Stromal cell of bone marrow (primary cell): ENCODE measurements at places on chromosomes 12 and 14.

GRCh38 chr12:112473056-112473455 lies 54.3 kb downstream of the PTPN11 start:
- DNase-seq: no peak

DNA sequence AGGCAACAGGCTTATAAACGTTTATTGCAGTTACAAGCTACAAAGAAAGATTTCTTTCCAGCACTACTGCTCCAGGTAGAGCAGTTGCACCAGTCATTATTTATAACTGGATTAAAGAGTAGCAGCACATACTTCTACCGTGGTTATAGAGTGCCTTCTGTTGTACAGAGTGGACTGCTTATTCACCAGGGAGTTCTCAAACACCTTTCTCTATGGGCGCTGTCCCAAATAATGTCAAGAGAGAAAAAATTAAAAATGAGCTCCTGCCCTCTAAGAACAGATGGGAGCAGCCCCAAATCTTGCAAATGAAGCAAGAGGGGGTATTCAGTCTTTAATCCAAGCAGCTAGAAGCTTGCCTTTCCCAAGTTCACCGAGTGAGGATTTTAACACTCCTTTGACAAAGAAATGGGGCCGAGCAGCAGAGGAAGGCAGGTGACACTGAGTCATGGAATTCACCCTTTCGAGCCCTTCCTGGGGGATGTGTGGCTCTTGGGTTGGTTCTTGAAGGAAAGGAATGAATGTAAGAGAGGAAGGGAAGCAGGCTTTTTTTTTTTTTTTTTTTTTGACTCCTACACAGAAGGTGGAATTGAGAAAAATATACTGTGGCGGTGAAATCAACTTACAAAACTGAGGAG lies 181.2 kb downstream of the PRKCH start:
- no peak for DNase-seq

GRCh38 chr12:27383429-27384260 lies 51.0 kb downstream of the BMAL2 start:
- peak; percentile 86 for DNase-seq

DNA sequence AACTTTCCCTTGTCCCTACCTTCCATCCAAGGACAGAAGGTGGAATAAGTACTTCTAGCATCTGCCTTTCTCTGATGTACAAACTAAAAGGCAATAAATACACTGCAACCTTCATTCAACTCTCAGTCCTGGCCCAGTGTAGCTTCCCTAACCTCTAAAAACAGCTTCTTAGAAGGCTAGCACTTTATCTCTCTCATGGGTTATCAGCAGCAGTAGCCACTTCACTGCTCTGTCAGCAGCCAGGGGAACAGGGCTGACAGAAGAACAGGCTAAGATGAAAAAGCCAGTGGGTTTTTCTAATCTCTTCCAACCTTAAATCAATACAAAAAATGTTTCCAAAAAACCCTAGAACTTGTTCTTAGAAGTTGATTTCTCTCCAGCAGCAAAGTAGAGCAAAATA lies 13.2 kb downstream of the BAZ2A start:
- DNase-seq: no peak

GRCh38 chr14:71582705-71583104 lies 349.5 kb upstream of the RGS6 start:
- peak; percentile 18 for DNase-seq

DNA sequence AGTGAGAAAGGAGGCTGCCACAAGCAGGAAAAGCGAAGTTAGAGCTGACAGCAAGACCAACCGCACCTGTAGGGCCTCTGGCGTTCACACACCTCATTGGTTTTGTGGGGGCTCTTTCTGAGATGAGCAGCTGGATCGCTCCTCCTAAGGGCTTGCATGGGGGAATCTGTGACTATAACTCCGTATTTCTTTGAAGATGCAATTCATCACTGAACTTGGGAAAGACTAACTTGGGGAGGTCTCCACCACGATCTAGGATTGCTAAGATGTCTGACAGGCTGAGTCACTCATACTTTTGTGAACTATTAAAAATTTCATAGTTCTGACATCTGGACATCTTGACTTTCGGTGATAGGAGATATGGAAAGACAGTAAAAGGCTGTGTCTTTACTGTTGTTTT lies 173.6 kb downstream of the ETV6 start:
- no peak for DNase-seq

DNA sequence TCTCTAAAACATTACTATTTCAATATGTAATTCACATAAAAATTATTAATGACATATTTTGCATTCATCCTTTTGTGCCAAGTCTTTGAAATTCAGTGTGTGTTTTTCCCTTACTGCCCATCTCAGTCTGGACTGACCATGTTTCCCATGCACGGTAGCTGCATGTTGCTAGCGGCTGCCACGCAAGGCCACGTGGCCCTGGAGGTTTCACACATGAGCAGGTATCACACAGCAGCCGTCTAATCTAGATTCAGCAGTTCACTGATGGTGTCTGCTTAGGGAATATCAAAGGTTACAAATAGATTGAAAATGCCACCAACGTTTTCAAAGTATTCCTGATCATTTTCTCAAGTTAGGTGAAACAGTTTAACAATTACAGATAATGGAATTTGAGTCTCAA lies 234.8 kb upstream of the FKBP4 start:
- no peak for DNase-seq

DNA sequence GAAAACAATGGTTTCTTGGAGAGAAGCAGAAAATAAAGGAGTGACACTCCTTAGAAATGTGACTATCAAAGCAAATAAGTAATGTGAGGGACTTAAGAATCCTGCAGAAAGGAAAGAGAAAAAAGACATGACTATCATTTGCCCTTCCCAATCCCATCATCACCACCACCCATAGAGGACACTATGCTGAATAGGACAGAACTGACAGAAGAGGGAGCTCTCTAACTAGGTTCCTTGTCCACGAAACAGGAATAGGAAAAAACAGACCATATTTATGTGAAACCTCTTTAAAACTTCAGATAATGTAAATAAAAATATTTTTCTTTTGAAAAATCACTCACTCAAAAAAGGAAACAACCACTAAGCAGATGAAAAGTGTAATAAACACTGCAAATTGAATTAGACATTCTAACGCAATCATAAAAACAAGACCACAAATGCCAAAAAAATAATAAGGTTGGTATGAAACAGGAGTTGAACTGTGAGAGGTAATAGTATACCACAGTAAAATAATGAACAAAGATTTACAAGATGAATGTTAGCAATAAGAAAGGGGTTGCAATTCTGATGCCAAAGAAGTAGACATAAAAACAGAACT lies 24.1 kb downstream of the KLRD1 start:
- DNase-seq: peak; percentile 47

DNA sequence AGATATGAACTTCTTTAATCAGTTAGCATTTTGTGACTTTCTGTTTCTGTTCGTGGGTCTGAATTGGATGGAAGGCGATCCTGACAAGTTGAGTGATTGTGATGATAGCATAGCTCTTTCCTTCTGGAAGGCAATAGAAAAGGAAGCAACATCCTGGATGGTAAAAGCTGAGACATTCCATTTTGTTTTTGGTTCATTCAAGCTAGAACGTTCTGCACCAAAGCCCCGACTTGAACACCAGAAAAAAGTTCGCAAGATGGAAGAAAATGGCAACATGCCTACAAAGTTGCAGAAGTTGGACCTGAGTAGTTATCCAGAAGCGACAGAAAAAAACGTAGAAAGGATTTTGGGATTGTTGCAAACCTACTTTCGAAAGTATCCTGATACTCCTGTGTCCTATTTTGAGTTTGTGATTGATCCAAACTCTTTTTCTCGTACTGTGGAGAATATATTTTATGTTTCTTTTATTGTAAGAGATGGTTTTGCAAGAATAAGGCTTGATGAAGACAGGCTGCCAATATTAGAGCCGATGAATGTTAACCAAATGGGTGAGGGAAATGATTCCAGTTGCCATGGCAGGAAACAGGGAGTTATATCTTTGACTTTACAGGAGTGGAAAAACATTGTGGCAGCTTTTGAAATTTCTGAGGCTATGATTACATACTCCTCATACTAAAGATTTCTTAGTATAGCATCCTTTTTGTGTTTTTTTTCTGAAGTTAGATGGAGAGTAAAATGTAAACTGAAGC lies 896 bp downstream of the EID3 start:
- DNase-seq: peak; percentile 42

DNA sequence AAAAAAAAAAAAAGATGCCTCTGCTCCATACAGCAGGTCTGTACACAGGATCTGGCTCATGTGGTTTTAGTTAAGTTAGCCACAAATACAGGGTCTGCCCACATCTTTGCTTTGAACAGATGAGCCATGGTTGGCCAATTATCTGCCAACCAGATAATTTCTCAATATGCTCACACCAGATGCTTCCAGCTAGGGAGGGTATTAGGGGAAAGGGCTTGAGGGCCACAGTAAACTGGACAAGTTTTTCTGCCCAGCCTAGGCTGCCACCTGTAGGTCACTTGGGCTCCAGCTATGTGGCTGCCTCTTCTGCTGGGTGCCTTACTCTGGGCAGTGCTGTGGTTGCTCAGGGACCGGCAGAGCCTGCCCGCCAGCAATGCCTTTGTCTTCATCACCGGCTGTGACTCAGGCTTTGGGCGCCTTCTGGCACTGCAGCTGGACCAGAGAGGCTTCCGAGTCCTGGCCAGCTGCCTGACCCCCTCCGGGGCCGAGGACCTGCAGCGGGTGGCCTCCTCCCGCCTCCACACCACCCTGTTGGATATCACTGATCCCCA lies 776 bp downstream of the RDH5 start:
- DNase-seq: peak; percentile 87

GRCh38 chr12:105041186-105041585 lies 43.1 kb downstream of the ALDH1L2 start:
- no peak for DNase-seq

- DNase-seq: no peak
These were observed 170.2 kb downstream of the ERC1 start for GRCh38 chr12:1161197-1161596.

DNA sequence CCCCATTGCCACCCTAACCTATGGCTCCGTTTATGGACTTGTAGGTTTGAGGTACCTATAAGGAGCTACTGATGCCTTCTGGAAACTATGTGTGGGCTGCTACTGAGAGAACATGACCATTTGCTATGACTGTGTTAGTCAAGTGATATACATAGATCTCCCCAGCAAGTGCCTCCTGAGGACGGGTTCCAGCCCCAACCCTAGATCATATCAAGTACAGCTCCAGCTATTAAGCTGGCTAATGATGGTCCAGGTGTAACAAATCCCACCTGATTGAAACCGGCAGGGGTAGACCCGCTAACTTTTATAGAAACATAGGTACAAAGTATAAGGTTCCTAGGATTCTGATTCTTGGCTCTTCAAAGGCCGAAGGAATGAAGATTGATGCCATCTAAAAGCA lies 23.7 kb downstream of the NINJ2 start:
- DNase-seq: no peak

DNA sequence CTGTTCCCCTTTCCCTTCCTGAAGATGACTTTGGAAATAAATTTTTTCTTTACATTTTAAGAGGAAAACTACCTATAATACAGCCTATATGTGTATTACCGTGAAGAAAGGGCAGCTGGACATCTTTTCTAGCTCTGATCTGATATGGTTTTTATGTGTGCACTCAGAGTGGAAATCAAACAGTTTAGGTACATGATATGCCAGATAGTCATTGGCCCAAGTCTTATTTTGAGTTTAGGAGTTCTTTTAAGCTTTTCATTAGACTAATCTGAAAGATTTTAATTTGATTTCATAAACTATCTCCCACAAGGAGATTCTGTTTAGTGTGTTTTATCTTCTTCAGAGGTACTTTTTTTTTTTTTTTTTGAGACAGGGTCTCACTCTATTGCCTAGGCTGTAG lies 48.8 kb downstream of the KIAA0586 start:
- DNase-seq: no peak

DNA sequence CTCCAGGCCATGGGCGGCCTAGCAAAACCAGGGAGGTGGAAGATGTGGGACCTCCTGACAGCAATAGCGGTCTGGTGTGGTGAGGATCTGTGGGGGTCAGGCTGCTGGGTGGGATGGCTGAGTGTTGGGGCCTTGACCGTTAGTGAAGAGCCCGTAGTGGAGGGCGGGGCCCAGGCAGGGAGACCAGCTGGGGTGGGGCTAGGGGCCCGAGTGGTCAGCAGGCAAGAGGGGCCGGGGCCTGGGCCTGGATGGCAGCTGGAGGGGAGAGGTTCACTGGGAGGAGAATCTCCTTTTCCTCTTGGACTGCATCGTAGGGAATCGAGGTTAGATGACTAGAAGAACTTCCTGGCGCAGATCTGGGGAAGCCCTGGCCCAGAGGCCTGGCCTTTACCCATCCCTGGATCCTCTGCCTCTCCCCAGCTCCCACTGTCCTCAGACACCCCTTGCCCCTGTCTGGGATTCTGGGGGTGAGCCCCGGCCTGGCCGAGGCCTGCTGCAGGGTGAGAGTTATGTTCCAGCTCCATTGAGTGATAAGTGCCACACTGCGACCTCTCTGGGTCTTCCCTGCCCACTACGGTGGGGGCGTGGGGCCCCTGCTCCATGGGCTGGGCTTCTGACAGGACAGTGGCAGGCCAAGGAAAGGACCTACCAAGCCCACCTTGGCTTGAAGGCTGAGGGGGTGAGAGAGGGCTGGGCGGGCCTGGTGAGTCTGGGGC lies 47.1 kb downstream of the KRT80 start:
- no peak for DNase-seq

- no peak for DNase-seq
These were observed 2.8 kb downstream of the TBX5 start for GRCh38 chr12:114403011-114403689.

- no peak for DNase-seq
These were observed 41.6 kb downstream of the LRRC74A start for GRCh38 chr14:76867516-76868453.

DNA sequence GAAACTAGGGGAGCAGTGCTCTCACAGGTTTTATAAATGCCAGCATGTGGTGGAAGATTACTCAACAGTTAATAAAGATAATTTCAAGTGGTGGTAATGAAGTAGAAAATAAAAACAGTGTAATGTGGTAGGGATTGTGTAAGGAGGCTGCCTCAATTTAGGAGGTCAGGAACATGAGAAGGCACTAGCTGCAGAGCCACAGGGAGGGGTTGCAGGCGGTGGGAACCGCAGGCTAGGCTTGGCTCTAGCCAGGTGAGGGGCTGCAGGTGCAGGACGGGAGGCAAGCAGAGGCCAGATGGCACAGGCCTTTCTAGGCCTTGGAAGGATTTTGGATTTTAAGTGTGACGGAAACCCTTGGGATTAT lies 768 bp downstream of the METTL25 start:
- no peak for DNase-seq

DNA sequence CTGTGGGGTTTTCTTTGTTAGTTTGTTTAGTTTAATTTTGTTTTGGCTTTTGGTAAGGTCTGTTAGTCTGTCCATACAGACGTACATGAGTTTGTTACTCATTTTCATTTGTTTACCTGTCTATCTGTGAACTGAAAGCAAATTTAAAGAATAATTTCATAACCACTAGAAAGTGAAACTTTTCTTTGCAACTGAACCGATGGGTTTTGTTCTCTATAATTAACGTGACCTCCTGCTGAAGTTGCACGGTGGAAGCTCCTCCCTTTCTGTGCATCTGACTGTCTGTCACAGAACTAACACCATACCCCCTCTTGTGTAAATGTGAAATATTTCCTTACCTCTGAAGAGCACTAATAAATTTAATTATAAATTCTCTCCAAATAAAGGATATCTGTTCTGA lies 595.5 kb downstream of the GALC start:
- no peak for DNase-seq

GRCh38 chr12:86959766-86960458 lies 703.7 kb upstream of the MGAT4C start:
- DNase-seq: no peak
